ENCODE measurements at places on chromosomes 4 and X.
A peak's percentile ranks its signal among the peaks of the same experiment; 100 is the strongest.

- no peak for DNase-seq
These were observed 15.4 kb downstream of the SMIM10 start for GRCh38 chrX:135006187-135006586.

DNA sequence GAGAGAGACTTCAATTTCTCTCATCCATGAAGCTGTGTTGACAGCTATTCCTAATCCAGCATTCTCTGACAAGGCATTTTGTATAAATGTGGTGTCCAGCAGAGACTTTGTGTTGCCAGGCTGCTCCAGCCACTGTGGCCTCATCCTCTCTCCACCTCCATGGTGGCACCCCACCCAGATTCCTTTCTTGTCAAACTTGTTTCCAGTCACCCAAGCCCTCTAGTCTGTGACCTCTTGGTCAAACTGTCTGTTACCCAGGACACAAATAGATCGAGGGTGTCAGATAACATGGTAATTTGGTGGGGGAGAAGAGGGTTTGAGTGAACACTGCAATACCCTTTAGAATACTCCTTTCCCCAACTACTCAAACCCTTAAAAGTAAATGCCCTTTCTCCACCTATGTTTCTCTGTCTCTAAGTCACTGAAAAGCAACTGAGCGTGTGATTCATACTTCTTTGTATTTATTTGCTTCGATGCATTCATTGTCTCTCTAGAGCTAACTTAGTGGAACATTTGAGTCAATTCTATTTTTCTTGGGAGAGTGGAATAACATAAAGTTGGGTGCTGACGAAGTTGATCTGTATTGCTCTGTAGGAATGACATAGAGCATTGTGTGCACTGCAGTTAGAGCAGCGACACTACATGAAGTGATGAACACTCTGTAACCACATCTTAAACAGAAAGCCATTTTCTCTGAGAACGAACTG, 13.7 kb downstream of the PITX2 start:
- DNase-seq, result no peak

GRCh38 chr4:93659629-93660028, 168.9 kb upstream of the ATOH1 start:
- no peak for DNase-seq

DNA sequence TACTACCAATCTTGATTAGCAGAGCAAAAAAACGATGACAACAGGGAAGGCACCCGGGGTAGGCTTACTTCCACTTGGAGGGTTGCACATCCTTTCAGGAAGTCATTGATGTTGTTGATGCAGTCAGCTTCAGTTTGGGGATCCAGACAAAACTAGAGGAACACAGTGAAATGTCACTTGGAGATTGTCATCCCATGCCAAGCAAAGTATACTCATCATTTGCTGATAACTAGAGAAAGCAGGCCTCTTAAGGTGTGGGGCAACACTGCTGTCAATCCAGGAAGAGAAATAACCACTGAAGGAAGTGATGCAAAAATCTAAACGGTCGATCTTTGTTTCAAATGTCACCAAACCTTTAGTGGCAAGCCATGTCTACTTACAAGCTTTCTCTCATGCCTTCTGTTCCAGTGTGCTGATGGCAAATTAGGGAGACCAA, 1.4 kb downstream of the ARHGEF6 start:
- no peak for DNase-seq

DNA sequence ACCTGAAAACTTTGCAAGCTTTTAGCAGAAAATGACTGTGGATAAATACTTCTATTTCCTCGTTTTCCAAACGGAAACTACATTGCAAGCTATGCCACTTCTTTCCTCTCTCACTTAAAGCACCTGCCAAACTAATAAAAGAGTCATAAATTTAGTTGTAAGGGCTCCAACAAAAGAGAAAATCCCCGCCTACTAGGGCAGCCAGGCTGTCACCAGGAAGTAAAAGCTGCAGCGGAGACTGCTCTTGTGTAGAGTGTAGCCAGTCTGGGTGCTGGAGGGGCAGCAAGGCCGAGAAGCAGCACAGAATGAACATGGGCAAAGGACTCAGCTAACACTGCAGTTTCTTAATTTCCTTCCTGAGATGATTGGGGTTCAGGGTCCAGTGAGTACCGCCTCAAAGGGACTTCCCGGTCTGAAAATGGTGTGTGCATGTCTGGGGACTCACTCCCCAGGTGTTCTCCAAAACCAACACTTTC, 89.3 kb upstream of the MAML3 start:
- DNase-seq, result peak; percentile 4

DNA sequence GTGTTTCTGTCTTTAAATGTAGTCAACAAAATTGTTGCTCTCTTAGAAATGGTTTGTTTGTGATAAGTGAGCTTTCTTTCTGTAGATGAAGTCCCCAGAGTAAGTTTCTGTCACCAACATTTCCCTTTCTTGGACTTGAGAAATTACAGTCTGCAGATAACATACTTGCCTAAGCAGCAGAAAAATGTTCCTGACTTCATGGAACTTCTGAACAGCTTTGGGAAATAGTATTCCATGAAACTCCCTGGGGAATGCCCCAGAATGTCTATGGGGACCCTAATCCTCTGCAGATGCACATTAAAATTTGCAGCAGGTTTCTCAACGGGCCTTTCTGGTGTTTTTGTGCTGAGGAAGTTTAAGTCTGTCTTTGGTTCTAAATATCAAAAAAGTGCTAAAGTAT, 38.6 kb upstream of the NEIL3 start:
- no peak for DNase-seq

DNA sequence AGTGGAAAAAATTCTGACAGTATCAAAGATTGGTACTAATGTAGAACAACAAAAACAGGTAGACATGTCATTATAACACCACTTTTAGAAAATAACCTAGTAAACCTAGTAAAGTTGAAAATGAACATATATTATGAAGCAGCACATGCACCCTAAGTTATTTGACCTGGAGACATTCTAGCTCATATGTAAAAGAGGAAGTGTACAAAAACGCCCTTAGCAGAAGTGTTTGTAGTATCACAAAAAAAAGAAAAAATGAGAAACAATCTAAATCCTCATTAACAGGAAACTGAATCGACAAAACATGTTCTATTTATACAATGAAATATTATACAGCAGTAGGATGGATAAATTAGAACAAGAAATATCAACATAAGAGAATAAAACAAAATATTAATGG, 318.9 kb upstream of the PPP1R2C start:
- no peak for DNase-seq

GRCh38 chr4:85496126-85496849, 21.3 kb downstream of the ARHGAP24 start:
- DNase-seq, result no peak

GRCh38 chrX:70336767-70337166, 46.9 kb downstream of the KIF4A start:
- no peak for DNase-seq

GRCh38 chr4:148444296-148445070, 2.3 kb upstream of the NR3C2 start:
- peak; percentile 27 for DNase-seq

GRCh38 chr4:121642876-121643585, 53.7 kb downstream of the ANXA5 start:
- no peak for DNase-seq

- DNase-seq, result no peak
These were observed 1039.9 kb downstream of the GLUD2 start for GRCh38 chrX:122087341-122087740.

DNA sequence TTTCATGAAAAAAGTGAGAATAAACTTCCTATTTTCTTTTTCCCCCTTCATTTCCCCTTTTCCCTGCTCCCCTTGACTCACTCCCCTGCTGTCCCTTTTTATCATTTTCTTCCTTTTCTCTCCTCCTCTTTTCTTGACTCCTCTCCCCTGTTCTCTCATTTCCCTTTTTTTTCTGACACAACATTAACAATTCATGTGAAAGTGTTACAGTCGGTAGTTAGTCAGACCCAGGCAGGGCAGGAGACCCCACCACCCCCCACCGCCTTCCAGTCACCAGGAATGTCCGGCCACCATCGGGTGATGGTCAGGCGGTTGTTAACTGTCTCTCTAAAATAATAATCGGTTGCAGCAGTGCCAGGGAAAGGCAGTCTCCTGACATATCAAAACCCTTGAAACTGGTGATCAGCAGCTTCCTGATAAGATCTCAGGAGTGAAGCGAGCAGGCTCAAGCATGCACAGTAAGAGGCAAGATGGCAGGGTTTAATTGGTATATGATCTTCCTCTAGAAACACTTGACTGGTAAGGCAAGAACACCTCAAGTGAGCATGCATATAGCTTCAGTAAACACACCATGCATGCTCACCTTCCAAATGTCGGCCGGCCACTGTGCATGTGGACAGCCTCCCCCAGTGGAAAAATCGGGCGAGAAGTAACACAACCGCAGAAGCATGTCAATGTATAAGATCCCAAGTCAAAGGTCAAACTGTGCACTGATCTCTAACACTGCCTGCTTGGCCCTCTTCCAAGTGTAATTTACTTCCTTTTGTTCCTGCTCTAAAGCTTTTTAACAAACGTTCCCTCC, 191.4 kb downstream of the NDST4 start:
- DNase-seq, result no peak

DNA sequence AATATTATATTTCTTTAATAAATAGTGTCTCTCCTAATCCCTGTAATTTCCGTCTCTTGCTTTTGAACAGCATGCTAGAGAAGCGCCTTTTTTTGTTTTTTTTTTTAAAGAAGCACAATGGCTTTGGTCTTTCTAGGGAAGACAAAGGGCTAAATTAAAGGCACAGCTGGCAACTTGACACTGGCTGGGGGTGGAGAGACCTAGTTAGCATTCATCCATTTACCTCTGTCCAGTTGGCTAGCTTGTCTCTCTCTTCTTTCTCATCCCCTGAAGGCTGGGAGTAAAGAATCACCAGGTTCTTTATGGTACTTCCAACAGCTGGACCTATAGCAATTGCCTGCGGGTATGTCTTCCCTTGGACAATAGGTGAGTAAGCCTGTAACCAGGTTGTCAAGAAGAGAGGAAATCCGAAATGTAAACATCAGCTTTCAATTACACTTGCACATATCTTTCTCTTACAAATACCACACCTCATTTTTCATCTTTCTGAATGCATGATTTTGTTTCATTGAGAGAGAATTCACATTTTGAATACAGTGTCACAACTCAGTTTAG, 178.4 kb upstream of the GPR101 start:
- no peak for DNase-seq

GRCh38 chr4:83358410-83358809, 23.8 kb upstream of the HPSE start:
- no peak for DNase-seq
